ENCODE measurements at places on chromosomes 4 and X. TPM values are rescaled to one million over a fixed set of nuclear protein-coding genes. Genes with fewer than 3 reads are reported as not detected.

GRCh38 chr4:99754756-99755155 is 61.9 kb upstream of the DAPP1 start:
- no peak for DNase-seq

DNA sequence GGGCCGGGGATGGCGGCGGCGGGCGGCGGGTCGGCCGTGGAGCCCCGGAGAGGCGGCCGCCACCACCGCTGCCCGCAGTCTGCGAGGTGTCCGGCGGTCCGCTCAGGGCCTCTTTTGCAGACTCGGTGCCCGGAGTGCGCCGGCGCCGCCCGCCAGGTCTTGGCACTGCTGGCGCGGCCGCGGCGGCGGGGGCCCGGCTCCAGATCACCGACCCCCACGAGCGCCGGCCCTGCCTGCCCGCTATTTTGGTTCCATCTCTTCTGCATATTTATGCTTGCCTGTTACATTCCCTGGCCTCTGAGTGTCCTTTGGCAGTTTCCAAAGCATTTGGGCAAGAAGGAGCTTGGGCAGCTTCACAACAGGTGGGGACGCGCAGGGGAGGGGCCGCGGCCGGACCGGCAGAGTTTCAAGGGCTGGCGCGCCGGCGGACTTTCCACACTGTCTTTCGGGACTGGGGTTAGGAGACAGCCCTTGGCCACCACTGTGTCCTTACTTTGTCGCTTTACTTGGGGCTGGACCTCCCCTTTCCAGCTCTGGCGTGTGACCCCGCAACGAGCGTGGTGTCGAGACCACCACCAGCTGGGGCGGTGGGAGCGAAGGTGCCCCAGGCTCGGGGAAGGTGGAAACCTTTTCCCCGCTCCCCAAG is 668 bp upstream of the TAPT1 start:
- DNase-seq: peak; percentile 69

DNA sequence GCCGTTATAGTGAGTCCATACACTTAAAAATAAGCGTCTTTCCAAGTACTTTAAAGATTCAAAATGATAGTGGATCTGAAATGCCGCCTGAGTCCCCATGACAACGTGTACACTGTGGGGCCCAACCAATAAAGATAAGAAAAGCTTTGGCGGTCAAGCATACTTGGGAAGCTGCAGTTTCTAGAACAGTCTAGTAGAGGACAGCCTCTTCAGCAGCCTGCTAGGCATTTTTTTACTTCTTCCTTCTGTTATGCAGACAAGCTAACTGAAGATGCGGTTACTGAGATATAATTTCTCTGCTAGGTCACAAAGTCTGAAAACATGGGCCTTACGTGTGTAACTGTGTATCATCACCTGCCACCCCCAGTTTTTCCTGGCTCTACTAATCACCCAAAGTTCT is 402 bp upstream of the UPRT start:
- peak; percentile 43 for DNase-seq

GRCh38 chr4:88605736-88606135 is 13.5 kb downstream of the HERC3 start:
- DNase-seq: no peak

DNA sequence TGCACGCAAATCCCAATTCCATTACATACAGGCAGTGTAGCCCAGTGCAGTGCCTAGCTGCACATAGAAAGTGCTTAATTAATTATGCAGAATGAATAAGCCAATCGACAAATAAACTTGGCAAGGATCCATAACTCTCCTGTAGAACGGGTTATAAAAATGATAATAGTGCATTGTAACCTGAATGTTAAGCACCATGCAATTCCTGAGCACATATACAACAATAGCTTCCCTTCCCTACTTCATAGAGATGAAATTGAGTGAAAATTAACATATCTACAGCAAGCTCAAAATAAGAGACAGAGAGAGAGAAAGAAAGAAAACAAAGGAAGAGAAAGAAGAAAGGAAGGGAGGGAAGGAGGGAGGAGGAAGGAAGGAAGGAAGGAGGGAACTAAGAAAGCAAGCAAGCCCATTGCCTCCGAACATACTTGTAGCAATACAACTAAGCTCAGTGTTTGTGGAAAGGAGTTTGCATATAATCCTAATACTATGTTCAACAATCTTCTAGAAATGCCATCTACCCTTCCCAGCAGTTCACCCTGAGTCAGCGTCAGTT is 1074.0 kb upstream of the LCORL start:
- no peak for DNase-seq

GRCh38 chr4:40202474-40202873 is 5.6 kb downstream of the RHOH start:
- DNase-seq: no peak

- no peak for DNase-seq
Observed at GRCh38 chrX:30327762-30328161, 18.6 kb upstream of the NR0B1 start.

- no peak for DNase-seq
Observed at GRCh38 chr4:15341733-15342300, 86.0 kb upstream of the C1QTNF7 start.

- no peak for DNase-seq
Observed at GRCh38 chrX:41602816-41603345, 85.9 kb upstream of the GPR34 start.

GRCh38 chrX:122441451-122441850 is 742.6 kb upstream of the GRIA3 start:
- no peak for DNase-seq

GRCh38 chr4:89579771-89580170 is 257.2 kb downstream of the SNCA start:
- peak; percentile 23 for DNase-seq

GRCh38 chr4:36260731-36261130 is 16.4 kb upstream of the ARAP2 start:
- no peak for DNase-seq

GRCh38 chr4:174230680-174231079 is 52.8 kb downstream of the FBXO8 start:
- no peak for DNase-seq

GRCh38 chr4:185536411-185536709 is 1.1 kb upstream of the PDLIM3 start:
- DNase-seq: no peak

DNA sequence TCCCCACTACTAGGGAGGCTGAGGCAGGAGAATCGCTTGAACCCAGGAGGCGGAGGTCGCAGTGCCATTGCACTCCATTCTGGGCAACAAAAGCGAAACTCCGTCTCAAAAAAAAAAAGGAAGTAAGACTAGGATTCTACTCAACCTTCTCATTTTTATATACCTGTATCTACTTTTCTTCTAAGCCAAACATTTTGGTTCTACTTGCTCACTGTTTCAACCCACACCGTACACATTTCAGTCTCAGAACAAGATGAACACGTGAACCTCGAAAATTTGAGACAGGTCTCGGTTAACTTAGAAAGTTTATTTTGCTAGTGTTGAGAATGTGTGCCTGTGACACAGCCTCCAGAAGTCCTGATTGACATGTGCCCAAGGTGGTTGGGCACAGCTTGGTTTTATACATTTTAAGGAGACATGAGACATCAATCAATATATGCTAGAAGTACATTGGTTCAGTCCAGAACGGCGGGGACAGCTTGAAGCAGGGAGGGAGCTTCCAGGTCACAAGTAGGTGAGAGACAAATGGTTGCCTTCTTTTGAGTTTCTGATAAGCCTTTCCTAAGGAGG is 3.7 kb downstream of the ADD1 start:
- no peak for DNase-seq

DNA sequence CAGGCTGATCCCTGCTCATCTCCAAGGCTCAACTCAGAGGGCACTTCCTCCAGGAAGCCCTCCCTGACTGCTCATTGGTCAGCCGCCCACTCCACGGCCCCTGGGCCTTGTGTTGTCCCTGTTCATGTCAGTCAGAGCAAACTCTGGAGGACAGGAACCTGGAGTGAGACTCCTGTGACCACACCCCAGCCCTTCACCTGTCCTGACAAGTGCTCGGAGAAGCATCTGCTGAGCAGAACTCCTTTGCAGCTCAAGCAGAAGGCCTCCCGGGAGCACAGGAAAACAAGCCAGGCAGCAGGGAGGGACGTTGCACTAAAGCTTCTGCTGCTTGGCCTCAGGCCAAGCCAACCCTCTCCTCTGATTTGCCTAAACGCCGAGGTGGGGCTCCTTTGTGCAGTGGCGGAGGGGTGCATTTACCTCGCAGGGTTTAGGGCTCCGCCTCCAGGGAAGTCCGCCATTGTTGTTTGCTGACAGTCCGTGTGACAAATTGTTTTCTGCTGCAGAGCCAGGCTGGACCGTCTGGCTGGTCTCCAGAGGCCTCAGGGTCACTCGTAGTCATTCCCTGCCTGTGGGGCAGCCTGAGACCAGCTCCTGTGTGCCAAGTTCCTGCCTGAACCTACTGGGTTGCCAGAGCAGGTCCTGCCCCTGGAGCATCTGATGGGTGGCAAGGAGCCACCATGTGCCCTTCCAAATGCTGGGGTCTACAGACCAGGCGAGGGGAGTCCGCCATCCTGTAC is 61.8 kb downstream of the C4orf50 start:
- peak; percentile 29 for DNase-seq

GRCh38 chr4:28621591-28621990 is 1761.0 kb downstream of the STIM2 start:
- DNase-seq: no peak

GRCh38 chrX:13120017-13120416 is 75.6 kb upstream of the FAM9C start:
- DNase-seq: peak; percentile 85

DNA sequence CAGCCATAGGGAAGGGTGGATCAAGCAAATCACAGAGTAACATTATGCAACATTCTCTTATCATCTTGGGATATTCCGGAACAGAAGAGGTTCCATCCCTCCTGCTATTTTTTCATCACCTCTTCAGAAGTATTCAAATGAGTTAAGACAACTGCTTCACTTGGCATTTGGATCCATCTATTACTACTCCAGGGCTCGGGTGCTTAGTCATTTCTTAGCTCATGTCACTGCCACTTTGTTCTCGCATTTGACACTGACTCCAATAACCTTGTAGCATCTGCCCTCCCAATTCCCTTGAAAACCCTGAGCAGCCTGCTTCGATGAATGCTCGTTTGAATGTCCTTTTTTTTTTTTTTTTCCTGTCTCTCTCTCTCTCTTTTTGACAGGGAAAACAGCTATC is 114.9 kb downstream of the PPARGC1A start:
- DNase-seq: no peak

GRCh38 chr4:32037399-32037798 is 1317.2 kb downstream of the PCDH7 start:
- no peak for DNase-seq

DNA sequence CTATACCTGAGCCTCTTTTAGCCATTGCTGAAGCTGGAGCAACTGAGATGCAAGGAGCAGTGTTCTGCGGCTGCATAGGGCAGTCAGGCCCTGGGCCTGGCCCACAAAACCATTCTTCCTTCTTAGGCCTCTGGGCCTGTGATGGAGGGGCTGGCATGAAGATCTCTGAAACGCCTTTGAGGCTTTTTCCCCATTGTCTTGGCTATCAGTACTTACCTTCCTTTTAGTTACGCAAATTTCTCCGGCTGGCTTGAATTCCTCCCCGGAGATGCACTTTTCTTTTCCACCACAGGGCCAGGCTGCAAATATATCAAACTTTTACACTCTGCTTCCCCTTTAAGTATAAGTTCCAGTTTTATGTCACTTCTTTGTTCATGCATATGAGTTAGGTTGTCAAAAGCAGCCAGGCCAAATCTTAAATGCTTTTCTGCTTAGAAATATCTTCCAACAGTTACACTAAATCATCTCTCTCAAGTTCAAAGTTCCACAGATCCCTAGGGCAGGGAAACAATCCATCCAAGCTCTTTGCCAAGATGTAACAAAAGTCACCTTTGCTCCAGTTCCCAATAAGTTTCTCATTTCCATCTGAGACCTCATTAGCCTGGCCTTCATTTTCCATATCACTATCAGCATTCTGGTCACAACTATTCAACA is 194.4 kb upstream of the PCDH7 start:
- no peak for DNase-seq

DNA sequence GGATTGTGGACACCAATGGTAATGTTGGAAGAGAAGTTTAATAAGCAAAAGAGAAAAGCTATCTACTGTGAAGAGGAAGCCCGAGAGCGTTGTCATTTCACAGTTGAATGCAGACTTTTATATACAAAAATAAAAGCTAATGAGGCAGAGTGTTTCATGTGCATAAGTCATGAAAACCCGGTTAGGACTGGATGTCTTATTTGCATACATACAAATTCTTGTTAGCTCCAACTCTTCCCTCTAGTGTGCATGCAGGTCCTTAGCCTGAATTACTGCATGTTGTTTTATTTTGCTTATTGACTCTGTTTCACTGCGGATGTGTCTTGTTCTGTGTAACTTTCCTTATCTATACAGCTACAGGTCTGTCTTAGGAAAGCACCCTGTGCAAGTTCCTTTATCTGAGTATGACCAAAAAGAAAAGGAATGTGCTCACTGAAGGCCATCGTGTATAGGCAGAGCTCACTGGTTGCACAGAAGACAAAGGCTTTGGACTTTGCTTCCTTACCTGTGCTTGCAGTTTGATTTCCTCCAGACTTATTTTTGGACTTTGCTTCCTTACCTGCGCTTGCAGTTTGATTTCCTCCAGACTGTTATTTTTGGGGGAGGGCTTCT is 25.1 kb upstream of the UGT2B11 start:
- DNase-seq: peak; percentile 61

DNA sequence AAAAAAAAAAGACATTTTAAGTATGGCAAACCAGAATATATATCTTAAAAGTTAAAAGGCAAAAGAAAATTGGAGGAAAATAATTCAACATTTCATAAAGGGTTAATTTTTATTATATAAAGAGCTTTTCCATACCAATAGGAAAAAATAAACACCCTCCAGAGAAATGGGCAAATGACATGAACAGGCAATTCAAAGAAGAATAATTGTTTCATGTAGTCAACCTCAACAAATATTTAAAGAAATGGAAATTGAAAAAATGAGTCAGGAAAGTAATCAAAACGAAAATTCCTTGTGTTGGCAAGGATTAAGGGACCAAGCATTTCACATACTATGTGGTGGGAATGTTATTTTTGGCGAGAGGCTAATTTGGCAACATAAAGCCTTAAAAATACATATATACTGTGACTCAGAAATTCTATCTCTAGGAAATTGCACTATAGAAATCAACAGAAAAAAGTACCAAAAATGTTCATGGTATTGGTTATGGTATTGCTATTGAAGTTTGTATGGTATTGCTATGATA is 87.6 kb downstream of the HAUS3 start:
- no peak for DNase-seq

MPC1L gene
- polyA plus RNA-seq: not detected

CXCL5 gene
- polyA plus RNA-seq: 31.3 TPM

RAB33A gene
- polyA plus RNA-seq: 7.7 TPM

CYTL1 gene
- 55.4 TPM for polyA plus RNA-seq

RADX gene
- polyA plus RNA-seq: 2.1 TPM

MND1 gene
- polyA plus RNA-seq: 2.2 TPM

PDE6B gene
- 26.1 TPM for polyA plus RNA-seq

TMEM128 gene
- polyA plus RNA-seq: 29.9 TPM
